ENCODE measurements at places on chromosomes 4 and X.
A peak's percentile ranks its signal among the peaks of the same experiment; 100 is the strongest.

DNA sequence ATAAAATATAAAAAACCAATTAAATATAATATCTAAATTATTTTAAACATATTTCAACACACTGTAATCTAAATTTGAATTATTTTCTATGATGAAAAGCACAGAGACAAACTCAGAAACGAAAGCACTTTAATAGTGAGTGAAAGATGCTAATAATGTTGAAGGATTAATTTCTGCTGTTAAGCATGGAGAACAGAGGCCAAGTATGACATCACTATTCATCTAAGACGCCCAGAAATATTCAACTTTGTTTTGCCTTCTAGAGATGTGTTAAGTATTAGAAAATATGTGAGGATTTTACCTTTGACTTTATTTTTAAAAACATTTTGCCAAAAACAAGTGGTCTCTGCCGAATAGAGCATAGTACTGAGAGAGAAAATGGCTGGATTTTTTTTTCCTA is 19.3 kb downstream of the ARHGEF6 start:
- no peak for DNase-seq

DNA sequence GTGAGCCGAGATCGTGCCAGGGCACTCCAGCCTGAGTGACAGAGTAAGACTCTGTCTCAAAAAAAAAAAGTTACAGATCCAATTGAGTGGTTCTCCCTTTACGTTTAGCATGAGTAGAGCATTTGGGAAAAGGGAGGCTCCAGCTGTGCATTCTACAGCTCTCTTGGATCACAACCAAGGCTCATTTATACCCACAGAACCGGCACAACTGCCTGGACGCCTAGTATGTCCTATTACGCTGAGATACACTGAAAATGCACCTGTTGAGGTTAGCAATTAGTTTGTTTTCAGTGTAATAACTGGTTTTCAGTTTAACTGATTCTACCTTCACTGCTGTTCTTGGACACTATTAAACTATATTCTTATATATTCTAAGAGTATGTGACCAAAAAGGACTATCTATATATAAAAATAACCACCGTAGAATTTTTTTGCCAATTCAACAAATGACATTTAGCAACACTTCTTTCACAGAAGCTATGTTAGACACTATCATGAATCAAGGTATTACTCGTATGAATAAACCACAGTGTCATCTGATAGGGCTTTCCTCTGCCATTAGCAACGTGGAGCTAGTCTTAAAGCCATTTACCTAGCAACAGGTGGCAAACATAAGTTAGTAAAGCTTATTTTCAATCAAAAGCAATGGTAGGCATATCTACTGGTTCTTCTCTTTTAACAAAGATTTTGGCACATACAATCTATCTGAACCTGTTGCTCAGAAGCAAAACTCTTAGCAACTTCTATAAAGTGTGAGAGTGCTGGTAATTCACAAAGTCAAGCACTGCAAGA is 3.6 kb downstream of the OTUD4 start:
- DNase-seq, result no peak

GRCh38 chr4:177907736-177908424 is 465.6 kb upstream of the AGA start:
- no peak for DNase-seq

DNA sequence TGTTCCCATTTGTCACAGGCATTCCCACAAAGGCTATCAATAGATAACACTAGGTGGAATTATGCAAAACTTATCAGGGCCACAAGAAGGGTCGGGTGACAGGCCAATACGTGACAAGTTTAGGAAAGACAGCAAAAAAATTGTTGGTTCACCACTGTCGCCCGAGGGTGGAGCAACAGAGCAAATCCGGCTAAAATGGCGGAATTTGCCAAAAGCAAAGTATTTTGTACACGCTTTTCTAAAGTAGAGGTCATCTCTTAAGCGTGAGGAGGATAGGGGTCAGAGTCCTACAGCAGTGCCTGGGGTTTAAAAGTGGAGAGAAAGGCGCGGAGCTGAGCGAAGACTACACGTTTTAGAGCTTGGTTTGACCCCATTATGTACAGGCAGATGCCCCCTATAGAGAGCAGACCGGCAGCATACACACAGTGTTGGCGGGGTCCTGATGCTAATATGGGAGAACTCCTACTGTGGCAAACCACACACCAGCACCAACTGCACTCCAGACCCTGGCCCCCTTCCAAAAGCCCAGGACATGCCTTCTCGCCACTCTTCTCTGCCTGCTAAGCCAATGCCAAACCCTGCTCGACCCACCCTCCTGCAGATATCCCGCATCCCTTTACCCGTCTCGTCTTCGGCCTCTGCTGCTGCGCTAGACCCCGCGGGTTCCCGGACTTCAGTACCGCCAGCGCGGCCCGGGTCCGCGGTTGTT is 733 bp downstream of the CCNA2 start:
- peak; percentile 51 for DNase-seq

GRCh38 chr4:40916218-40916555 is 166.4 kb downstream of the NSUN7 start:
- peak; percentile 33 for DNase-seq

DNA sequence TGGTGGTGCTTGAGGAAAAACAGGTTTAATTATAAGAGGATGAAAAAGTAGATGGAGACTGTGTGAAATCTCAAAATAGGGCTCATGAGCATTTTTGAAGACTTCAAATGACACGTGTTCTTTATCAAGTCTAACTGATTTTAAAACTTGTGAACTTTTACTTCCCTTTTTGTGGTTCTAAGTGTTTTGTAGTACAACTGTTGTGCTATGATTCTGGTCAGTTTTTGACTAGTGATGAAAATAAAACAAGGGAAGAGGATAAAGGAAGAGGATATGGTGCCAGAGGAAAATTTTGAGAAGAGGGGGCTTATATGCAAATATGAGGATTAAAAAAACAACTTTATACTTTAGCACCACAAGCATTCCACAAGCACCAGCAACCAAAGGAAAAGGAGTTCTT is 644.0 kb downstream of the RPA4 start:
- peak; percentile 12 for DNase-seq

GRCh38 chr4:28948501-28948900 is 1771.7 kb upstream of the PCDH7 start:
- DNase-seq, result no peak

- no peak for DNase-seq
These were observed 32.9 kb downstream of the LAMTOR3 start for GRCh38 chr4:99861120-99861905.

DNA sequence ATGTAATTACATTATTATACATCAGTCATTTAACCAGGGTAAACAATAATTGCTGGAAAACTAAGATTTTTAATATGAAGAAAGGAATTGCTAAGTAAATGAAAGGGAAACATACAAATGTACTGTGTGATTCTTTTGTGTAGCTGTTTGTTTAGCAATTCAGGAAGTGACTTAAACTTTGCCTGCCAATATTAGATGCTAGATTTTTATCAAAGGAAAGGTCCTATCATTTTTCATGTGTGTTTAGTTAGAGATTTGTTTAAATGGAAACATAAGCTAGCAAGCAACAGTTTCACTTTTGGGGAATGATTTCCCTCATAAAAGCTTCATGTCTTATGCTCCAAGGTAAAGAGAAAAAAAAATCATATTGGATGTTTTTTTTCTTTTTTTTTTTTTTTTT is 95.1 kb upstream of the LIMCH1 start:
- DNase-seq, result no peak

GRCh38 chr4:14176613-14177012 is 549.1 kb upstream of the BOD1L1 start:
- DNase-seq, result no peak

DNA sequence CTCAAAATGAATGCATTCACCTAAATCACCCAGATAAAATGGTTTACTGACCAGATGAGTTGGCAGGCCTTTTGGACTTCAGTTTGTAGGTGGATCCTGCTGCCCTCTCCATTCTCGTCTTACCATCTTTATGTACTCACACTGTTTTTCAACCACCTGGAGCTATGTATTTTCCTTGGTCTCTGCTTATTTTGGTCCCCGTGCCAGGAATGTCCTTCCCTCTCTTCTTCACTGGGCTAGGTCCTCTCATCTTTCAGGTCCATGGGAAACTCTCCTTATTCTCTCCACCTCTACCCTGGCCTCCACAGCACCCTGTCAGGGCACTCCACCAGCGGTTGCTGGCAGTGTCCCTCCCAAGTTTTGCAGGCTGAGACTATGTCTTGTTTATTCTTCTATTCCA is 2.6 kb downstream of the GPRIN3 start:
- DNase-seq, result no peak

- no peak for DNase-seq
These were observed 15.2 kb upstream of the ALB start for GRCh38 chr4:73388887-73389286.

- no peak for DNase-seq
These were observed 23.1 kb downstream of the ACSL1 start for GRCh38 chr4:184802697-184803015.

DNA sequence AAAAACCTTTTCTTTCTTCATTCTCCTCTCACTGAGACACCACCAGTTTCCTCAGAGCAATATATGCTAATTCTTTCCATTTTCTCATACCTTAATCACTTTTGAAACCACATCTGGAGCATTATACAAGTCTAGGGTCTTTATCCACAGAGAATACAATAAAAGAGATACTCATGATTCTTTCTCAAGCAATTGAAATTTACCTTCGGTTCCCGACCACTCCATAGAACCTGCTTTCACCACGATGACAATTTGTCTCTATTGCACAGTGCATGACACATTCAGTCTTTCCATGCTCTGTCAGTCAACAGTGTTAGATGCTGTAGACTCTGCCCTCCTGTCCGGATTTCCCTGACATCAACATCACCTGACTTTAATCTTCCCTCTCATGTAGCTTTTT is 409.3 kb upstream of the NWD2 start:
- DNase-seq, result no peak

DNA sequence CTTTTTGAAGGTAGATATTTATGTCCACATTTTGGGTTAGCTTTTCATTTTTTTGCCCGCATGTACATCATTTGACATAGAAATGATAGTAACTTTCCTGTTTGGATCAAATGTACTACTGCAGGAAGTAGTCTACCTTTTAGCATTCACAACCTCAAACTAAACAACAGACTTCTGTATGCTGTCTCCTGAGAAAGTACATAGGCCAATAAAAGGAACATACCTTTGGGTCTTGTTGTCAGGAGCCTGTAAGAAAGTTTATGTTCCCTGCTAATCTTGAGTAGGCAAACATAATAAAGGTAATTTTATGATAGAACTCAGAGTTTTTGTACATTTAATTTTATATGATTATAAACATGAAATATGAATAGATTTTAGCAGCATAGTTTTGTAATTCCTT is 54.2 kb downstream of the STAG2 start:
- DNase-seq, result no peak

DNA sequence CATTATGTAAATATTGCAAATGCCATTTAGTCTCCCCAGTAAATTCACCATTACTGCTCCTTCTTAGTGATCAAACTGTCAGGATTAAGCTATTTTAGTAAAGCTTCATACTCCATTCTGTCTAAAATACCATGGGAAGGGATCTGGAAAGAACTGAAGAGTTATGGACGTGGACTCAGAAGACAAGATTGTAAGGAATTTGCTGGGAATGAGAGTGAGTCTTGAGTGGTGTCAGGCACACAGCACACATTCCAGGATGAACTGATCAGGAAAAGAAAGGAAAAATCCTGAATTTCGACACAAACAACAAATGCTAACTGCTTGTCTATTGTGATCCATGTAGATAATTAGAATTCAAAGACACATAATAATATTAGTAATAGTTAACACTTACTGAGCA is 311.0 kb downstream of the CENPC start:
- no peak for DNase-seq

- DNase-seq, result no peak
These were observed 29.4 kb upstream of the TAB3 start for GRCh38 chrX:30918480-30918879.

All from suppressor macrophage treated with lipopolysaccharide for 4 hours (primary cell).